ENCODE measurements at places on chromosomes 6 and 20.
A peak's percentile ranks its signal among the peaks of the same experiment; 100 is the strongest.

DNA sequence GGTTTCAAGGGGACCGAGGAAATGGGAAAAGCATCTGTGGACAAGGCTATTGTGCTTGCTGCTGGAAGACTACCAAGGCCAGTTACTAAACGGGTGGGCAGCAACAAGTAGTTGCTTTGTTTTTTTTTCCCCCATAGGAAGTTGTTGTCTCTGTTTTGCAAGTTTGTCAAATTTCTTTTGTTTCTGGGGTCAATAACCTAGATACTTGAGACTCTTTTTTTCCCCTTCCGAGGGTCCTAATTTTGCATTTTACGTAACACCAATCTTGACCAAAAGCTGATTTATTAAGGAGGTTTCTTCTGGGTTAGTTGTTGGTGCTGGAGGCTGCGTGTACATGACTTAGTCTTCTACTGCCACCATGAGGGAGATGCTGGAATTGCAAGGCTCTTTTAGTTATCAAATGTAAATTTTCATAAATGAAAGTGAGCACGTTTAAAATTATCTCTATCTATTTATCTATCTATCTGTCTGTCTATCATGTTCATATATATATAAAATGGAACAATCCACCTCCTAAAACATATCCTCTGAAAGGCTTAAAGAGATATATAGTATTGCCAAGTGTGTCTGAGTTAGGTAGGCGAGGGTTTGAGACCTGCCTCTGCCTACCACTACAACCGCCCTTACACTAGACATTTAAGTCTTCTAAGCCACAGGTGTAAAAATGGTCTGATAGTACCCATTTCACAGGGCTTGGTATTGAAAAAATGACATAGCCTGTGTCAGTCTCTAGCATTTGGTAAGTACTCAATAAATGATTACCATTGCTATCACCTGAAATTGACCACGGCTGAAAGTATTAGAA, 60.2 kb downstream of the GCLC start:
- peak; percentile 63 for DNase-seq

DNA sequence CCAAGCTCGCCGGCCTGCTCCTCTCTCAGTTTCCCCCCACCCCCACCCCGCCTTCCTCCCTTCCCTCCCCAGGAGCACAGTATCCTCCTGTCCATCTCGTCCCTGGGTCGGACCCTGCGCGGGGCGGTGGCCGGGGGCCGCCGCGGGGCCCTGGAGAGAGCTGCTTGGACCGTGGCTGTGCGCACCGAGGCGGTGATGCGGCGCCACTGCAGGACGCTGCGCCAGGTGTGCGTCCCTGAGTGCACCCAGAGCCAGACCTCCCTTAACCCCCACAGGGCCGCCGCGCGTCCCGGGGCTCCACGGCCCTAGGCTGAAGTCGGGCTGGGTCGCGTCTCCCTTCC, 2.2 kb downstream of the C20orf204 start:
- no peak for DNase-seq

- no peak for DNase-seq
Measured at GRCh38 chr6:10540073-10540746, 19.1 kb downstream of the GCNT2 start.

- DNase-seq, result no peak
Measured at GRCh38 chr20:13384132-13384531, 163.1 kb downstream of the ISM1 start.

GRCh38 chr20:23145281-23145700, 59.2 kb upstream of the CD93 start:
- no peak for DNase-seq

- DNase-seq, result no peak
Measured at GRCh38 chr20:53679597-53680309, 86.1 kb upstream of the ZNF217 start.

DNA sequence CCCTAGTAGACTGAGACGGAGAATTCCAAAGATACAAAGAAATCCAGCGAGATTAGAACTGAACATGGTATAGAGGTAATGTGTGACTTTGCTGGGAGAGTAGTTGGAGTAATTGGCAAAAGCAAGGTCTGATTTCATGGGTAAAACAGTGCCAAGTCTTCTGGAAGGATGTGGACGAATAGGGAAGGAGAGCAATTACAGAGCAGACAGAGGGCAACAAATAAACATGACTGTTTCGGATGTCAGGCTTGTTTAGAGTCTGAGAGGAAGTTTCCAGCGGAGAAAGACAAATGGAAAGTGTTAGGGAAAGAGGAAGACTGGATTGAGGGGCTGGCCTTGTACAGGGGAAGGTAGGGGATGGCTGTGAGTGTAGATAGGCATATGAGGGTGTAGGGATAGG, 282.2 kb upstream of the PRND start:
- DNase-seq, result peak; percentile 20

All from stimulated activated effector memory CD8-positive, alpha-beta T cell treated with anti-CD3 and anti-CD28 coated beads, Interleukin-12 subunit alpha, Interleukin-12 subunit beta, amount 100 ng/mL, for 72 hours (primary cell).